ENCODE measurements at places on chromosomes 5 and 9.

DNA sequence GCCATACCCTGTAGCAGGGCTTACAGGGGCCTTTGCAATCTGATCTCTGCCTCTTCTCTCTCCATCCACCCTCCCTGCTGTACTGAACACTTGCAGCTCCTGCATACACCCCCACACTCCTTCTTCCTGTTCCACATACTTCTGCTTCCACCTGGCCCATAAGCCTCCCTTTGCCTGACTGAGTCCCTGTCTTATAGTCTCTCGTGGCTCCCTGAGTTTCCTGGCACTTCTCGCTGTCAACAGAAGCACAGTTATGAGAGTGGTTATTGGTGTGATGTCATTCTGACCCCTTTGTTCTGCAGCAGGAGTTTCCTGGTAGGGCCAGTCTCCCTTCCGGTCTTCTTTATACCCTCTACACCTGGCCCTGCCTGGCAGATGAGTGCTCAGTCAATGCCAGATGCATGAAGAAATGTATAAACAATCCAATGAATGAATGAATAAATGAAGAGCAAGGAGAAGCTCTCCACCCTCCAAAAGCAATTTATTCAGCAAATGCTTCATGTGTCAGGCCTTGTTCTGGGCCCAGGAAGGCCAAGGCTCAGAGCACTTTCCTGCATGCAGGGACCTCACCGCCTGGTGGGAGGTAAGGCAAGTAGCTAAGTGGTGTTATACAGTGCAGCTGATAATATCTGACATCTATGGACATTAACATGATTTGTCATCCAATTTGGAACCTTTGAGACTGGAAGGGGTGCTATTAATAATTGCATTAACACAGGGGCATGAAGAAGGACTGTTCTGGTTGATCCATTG lies 20.5 kb upstream of the CSF1R start:
- DNase-seq = no peak

- no peak for DNase-seq
Measured at GRCh38 chr5:31706186-31706585, 67.3 kb downstream of the PDZD2 start.

- no peak for DNase-seq
Measured at GRCh38 chr9:27589462-27589861, 16.2 kb upstream of the C9orf72 start.

DNA sequence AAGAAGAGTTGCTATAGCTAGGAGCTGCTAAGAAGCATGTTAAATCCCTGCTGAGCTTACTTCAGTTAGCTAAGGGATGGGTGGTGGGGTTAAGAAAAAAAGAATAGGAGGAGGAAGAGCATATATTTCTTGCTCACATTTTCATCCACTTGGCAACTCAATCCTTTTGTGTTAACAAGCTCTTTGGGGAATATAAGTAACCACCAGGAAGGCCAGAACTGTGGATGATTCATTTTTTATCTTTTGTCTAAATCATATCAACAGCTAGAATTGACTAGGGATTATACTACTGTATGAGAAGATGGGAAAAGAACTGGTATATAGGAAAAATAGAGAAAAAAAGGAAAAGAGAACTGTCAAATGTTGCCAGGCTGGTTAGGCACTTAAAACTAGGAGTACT lies 555.3 kb upstream of the ARRDC3 start:
- DNase-seq = no peak

DNA sequence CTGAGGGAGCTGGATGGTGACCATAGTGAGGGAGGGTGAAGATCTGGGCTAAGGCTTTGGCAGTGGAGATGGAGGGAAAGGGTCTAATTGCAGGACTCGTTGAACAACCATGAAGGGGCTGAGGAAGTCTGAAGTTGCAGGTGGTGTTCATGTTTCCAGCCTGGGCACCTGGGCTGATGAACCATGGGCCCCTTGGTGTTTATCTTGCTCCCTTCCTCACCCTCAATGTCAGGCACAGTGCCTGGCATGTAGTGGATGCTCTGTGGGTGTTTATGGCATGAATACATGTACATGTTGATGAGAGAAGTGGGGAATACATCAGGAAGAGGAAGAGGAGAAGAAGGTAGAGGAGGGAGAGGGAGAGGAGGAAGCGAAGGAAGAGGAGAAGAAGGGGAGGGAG lies 31.3 kb upstream of the COL15A1 start:
- DNase-seq = no peak
